Left ventricle myocardium inferior (tissue), 1 donor: ENCODE measurements at places on chromosomes 5 and 9. TPM values are rescaled to one million over a fixed set of nuclear protein-coding genes. Genes with fewer than 3 reads are reported as not detected.

EQTN gene
- total RNA-seq: not detected

CAMLG gene
- 20.2 TPM for total RNA-seq

DNAJC21 gene
- 55.5 TPM for total RNA-seq

ANKRD34B gene
- total RNA-seq: not detected

SYNPO gene
- 715 TPM for total RNA-seq

LAMC3 gene
- total RNA-seq: 0.66 TPM

PTCD2 gene
- 18.2 TPM for total RNA-seq

ANKRD55 gene
- total RNA-seq: 0.27 TPM

C7 gene
- 175 TPM for total RNA-seq

LIX1 gene
- not detected for total RNA-seq

POLR3G gene
- total RNA-seq: 0.88 TPM

GFRA3 gene
- 0.82 TPM for total RNA-seq

TMEM38B gene
- 63.2 TPM for total RNA-seq

CENPH gene
- 3.1 TPM for total RNA-seq

TMEM174 gene
- total RNA-seq: not detected

TAF1L gene
- not detected for total RNA-seq

CTSV gene
- 0.14 TPM for total RNA-seq

BTNL8 gene
- total RNA-seq: 0.58 TPM

LRRC19 gene
- not detected for total RNA-seq

IFNE gene
- not detected for total RNA-seq

LCN2 gene
- not detected for total RNA-seq

PCDHA9 gene
- not detected for total RNA-seq

NIM1K gene
- 0.25 TPM for total RNA-seq

MAP1B gene
- 73.2 TPM for total RNA-seq

LCN15 gene
- total RNA-seq: 0.41 TPM

AUH gene
- total RNA-seq: 44.1 TPM

FBP2 gene
- 0.33 TPM for total RNA-seq
